ENCODE measurements at places on chromosomes 2 and 18.

DNA sequence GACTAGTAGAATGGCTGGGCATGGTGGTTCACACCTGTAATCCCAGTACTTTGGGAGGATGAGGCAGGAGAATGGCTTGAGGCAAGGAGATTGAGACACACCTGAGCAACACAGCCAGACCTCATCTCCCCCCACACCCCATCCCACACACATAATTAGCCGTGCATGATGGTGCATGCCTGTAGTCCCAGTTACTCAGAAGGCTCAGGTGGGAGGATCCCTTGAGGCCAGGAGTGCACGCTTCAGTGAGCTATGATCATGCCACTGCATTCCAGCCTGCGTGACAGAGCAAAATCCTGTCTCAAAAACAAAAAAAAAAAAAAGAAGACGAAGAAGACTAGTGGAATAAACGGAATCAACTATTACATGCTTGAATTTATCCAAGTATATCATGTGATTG, 150.0 kb downstream of the STK39 start:
- DNase-seq: no peak

GRCh38 chr2:240759459-240759858, 60.6 kb downstream of the KIF1A start:
- peak; percentile 9 for DNase-seq

DNA sequence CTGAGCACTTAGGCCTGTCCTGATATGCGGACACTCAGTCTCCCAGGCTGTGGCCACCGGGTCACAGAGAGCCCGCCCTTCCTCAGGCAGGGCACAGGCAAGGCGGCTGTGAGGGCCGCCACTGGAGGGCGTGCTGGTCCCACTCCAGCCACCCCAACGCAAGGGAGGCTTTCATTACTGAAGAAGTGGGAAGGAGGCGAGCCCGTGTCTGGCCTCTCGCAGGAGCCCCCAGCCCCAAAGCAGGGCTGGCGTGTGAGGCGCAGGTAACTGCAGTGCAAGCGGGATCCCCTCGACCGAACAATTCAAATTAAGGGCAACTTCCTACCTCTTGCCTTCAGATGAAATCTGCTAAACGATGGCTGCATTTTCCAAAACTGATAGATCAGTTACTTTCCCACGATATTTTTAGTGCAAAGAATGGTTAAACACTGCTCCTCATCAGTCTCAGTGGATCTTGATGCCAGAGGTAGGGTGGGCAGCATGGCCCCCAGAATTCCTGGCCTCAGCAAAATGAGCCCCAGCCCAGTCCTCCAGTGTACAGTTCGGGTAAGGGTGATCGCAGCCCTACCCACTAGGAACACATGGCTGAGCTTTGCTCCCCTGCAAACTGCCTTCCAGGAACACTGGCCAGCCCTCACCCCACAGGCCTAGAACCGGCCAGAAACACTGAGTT, 97.2 kb downstream of the SEPTIN10 start:
- DNase-seq: no peak

- no peak for DNase-seq
Observed at GRCh38 chr2:51534166-51534565, 502.2 kb upstream of the NRXN1 start.

DNA sequence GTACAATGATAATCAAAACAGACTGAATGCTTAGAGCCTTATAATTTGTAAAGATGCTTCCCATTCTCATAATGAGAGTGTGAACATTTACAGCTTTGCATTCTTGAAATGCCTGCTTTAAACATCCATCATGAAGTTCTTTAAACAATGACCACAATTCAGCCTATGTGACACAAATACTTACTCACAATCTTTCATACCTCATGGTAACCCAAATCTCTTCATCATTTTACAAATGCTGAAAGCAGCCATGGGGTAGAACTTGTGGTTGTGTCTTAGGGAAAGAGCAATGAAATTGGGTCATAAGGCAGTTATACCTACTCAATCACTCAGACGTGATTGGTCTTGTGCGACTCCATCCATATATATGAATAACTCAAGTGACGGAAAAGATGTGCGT, 140.7 kb downstream of the RND3 start:
- DNase-seq: no peak

DNA sequence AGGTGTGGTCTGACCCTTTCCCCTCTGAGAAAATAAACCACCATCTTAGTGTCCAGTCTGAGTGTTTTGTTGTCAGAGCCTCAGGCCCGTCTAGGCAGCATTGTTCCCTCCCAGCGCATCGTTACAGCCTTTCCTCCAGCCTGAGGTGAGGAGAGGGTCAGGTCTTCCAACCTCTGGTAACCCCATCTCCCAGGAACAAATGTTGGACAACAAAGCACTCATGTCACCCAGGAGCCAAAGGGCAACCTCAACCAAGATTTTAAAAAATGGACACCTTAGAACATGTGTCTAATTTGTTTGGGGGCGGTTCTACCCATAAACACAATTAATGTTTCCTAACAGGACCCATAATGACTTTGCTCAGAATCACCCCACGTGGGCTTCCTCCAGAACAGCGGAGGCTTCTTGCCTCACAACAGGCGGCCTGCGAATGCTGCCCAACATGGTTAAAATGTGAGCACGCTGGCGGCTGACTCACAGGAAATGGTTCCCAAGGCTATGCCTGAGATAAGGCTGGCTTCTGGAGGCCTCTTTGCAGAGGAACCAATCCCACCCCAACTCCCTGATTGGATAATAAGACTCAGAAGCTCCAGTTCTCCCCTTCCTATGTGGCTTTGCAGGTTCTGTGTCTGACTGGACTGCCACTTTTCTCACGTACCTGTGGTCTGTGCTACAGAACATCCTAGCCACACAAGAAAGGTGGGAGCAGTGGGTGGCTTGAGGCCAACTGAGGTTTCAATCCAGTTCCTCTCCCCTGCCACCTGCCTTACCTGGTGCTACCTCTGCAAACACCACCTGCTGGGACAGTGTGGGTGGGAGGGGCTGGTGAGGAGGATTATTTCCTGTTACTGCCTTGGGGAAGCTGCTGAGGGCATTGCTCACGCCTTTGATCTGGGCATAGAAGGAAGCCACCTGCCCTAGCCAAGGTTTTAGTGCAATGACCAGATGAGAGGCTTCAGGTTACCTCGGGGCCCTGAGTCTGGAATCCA, 108.8 kb downstream of the B3GNT2 start:
- DNase-seq: peak; percentile 29

DNA sequence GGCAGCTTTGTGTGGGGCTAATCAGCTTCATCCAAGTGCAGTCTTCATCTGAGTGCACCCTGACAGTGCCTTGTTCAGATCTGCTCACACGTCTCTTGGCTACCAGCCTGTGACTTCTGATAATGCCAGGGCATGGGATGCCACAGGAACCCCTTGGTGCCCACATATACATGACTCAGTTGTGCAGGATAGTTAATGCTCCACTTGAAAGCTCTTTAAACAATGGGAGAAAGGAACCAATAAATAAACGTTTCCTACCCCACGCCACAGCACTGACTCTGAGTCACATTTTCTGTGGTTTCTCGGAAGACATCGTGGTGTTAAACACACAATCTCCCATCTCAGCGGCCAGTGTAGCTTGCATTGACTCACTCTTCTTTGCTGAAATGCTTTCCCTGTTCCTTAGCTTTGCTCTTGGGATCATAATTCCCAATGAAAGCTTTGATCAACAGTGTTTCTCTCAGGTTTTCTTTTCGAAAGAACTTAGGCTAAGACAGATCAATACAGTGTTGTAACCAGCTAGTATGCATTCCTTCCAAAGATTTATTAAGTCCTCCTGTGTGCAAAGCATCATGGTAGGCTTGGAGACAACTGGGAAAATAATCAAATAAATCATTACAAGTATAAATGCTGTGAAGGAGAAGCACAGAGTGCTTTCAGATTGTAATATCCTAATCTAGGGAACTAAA, 142.0 kb downstream of the COPS8 start:
- DNase-seq: peak; percentile 2

GRCh38 chr18:22337306-22337705, 80.4 kb downstream of the CTAGE1 start:
- DNase-seq: no peak

DNA sequence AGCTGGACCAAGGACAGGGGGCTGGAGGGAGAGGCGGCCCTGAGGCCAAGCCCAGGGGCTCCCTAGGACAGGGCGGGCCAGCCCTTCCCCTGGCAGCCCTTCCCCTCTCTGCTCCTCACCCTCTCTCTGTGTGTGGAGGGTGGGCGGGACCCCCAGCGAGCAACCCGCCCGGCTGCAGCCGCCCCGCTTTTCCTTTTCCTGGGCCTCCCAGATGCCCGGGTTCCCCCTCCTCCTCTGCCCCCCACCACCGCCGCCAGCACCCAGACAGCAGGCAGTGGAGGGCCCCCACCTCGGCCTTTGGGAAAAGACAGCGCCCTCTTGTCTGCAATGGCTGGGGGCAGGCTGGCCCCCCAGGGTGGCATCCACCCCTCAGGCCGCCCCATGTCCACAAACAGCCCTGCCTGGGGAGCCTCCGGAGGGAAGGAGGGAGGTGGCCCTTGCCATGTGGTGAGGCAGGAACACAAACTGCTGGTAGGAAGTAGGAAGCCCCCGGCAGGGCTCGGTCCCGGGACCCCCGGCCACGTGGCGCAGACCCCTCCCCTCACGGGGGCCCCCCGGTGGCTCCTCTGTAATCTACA, 135.1 kb upstream of the CTDP1 start:
- no peak for DNase-seq

DNA sequence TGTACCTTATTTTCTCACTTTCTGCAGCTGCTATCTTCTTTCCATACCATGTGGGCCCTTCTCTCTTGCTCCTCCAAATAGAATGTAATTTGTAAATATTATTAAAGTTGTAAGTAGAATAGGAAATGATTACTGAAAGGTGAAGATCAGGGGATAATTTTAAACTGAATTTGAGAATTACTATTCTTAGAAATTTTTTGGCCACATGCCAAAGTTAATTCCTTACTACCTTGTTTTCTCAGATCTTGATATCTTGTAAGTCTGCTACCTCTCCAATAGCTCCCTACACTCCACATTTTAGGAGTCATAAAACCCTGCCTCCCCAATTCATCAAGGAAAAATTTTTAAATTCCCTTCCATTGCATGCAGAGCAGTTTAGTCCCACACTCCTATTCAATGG, 442.7 kb downstream of the SATB2 start:
- DNase-seq: no peak

DNA sequence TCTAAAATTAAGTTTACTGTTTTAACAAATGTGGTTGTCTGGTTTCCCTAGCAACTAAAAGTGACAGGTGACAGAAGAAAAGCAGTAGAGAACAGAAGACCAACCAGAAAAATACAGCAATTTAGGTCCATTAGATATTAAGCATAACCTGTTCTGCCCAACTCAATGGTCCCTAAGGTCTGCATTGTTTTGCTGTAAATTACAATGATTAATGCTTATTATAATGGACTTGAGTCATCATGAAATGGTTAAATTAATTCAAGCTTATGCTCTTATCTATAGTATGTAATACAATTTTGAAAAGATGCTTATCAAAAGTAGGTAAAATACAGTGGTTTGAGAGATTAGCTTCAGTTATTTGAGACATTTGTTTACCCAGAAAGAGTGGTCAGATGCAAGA, 378.0 kb downstream of the GRB14 start:
- DNase-seq: no peak

GRCh38 chr18:27887711-27888495, 289.0 kb downstream of the CDH2 start:
- DNase-seq: no peak

- peak; percentile 74 for DNase-seq
Observed at GRCh38 chr2:169109502-169110409, 40.4 kb downstream of the DHRS9 start.

DNA sequence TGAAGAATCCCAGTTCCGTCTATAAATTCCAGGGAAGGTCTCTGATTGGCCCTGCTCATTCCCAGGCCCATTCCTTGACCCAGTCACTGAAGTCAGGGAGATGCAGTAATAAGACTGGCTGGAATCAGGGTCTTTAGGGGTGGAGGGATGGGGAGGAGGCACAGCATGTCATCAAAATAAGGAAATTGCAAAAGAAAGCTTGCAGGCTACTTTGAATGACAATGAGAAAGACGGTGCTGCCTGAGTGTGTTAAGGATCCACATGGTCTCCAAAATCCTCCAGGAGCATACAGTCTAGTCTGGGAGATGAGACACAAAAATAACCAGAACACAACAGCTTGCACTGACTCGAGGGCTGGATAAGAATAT, 2.0 kb upstream of the DES start:
- no peak for DNase-seq

DNA sequence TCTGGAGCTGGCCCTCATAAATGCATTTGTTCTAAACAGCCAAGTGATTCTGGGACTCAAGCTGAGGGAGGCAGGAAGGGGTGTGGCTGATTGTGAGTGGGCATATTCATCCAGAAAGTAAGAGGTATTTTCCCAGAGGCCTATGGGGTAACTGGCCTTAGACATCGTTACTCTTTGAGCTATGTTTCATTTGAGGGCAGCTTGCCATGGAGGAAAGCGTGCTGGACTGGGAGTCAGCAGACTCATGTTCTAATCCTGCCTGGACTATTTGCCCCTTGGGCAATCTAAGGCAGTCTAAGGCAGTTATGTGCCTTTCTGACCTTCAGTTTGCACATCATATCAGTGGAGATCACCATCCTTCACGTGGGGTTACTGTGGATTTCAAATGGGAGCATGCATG, 93.5 kb upstream of the SLC14A2 start:
- DNase-seq: no peak

- no peak for DNase-seq
Observed at GRCh38 chr18:63240531-63241316, 78.8 kb downstream of the BCL2 start.

- DNase-seq: no peak
Observed at GRCh38 chr2:222731201-222731621, 59.8 kb downstream of the MOGAT1 start.

DNA sequence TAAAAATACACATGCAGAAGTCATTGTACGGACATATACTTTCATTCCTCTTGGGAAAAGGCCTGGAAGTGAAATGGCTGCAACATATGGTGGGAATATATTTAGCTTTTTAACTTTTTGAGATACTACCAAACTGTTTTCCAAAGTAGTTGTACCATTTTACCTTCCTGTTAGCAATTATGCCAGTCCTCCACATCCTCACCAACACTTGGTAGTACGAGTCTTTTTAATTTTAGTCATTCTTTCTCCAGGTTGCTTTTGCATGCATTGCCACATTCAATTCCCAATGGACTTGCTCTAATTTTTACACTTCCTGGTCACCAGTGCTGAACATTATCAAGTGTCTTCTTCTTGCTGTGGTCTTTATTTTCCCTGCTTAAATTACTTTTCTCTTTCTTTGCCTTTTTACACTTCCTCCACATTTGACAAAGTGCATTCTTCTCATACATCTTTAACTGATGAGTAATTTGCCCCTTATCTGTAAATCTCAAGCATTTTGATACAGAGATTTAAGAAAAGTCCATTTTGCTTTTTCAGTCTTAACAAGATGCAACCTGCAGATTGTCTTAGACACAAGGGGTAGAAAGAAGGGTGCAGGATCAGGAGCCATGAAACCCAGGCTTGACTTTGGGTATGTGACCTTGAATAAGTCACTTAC, 14.5 kb downstream of the VIT start:
- no peak for DNase-seq

GRCh38 chr2:153635494-153635893, 156.9 kb upstream of the RPRM start:
- DNase-seq: no peak
